PC-3 (cell line): ENCODE measurements at places on chromosomes 12 and 14. TPM values are rescaled to one million over a fixed set of nuclear protein-coding genes. Genes with fewer than 3 reads are reported as not detected.
A peak's percentile ranks its signal among the peaks of the same experiment; 100 is the strongest.

GRCh38 chr14:99670361-99671234 lies 13.5 kb upstream of the CYP46A1 start:
- no peak overlapping the region for H3K27ac ChIP-seq
- no peak overlapping the region for H3K4me3 ChIP-seq
- no peaks in the 10 kb centered on the region for H3K36me3 ChIP-seq
- DNase-seq = no peak

DNA sequence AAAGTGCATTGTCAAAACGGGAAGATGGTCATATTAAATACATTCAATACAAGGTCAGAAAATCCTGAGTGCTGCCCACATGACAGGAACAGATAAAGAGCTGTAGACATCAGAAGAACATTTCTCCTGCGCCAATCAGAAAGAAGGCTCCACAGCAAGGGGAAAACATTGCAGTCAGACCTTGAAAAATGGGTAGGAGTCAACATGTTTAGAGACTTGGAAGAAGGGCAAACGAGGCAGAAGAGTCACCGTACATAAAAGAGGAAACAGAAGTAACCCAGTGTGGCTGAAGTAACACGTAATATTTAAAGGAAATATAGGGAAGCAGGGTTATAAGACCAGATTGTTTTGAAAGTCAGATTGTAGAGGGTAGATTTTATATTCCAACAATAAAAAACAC lies 11.9 kb downstream of the SPPL3 start:
- H3K4me3 ChIP-seq = no peak overlapping the region
- H3K27ac ChIP-seq = no peak overlapping the region
- H3K27me3 ChIP-seq = no peaks in the 10 kb centered on the region
- peaks cover 5% of the 10 kb centered on the region; the same call in 1 of the 2 replicates for H3K36me3 ChIP-seq

DNA sequence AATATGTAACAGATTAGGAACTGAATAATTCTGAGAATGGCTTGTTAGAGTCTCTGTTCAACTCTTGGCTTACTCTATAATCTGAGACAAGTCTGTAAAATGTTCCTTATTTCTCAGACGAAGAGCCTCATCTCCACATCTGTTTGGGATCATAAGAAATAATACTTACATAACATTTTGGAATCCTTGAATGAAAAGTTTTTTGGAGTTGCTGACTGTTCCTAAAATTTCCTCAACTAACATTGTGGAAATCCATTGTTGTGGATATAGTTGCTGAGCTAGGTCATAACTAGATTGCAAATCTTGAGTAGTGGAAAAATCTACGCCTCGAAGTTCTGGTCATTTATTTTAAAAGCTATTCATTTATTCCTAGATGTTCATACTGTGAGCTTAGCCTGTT lies 402.9 kb downstream of the ZFP36L1 start:
- no peaks in the 10 kb centered on the region for H3K27me3 ChIP-seq
- H3K4me1 ChIP-seq = no peaks in the 10 kb centered on the region
- DNase-seq = no peak
- no peak overlapping the region for H3K4me3 ChIP-seq

DNA sequence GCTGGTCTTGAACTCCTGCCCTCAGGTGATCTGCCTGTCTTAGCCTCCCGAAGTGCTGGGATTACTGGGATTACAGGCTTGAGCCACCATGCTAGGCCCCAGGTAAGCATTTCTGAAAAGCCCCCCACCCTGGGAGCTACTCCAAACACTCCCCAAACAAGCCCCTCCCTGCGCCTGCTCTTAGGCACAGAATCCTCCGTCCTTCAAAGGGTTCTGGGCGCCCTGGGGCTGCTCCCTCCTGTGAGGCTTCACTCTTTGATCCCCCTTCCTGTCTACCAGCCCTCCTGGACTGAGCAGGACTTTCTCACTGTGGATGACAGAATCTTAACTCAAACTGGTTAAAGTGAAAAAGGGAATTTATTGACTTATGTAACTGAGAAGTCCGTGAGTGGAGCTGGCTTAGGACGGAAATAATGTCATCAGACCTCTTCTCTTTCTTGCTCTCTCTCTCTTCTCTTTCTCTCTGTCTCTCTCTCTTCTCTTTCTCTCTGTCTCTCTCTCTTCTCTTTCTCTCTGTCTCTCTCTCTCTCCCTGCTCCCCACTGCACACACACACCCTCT lies 66.9 kb upstream of the CLMN start:
- DNase-seq = no peak
- H3K4me1 ChIP-seq = peaks cover 6% of the 10 kb centered on the region
- H3K27ac ChIP-seq = no peak overlapping the region
- H3K36me3 ChIP-seq = no peaks in the 10 kb centered on the region
- H3K27me3 ChIP-seq = no peaks in the 10 kb centered on the region
- no peak overlapping the region for H3K4me3 ChIP-seq

DNA sequence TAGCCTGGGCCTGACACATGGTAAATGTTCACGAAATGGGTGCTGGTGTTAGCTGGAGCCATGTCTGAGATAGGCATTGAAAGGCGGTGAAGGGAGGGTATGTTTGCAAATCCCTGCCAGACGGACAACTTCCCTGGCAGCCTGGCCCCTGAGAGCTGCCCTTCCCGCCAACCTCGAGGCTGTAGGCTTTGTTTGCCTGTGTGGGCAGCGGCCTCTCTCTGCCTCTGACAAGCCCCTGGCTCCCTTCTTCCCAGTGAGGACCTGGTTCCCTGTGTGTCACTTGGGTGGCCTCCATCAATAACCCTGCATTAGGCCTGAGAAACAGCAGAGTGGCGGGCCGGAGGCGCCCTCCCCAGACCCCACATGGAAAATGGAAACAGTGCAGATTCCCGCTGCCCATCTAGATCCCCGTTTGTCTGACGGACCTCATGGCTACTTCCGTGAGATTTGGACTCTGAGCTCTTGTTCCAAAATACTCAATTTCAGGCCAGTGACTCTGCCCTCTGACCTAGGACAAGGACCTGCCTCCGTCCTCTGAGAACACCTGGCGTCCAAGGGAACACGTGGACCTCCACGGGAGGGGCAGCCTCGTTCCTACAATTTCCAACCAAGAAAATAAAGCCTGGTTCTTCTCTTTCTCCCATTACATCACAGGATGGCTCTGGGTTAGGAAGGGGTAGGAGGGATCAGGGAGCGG lies 325.5 kb downstream of the DPF3 start:
- no peak for DNase-seq
- no peak overlapping the region for H3K4me3 ChIP-seq
- no peaks in the 10 kb centered on the region for H3K27me3 ChIP-seq

GRCh38 chr14:53929871-53930715 lies 26.5 kb downstream of the BMP4 start:
- H3K27ac ChIP-seq = no peak overlapping the region
- no peak overlapping the region for H3K4me3 ChIP-seq
- peak; percentile 68 for DNase-seq
- no peaks in the 10 kb centered on the region for H3K27me3 ChIP-seq

DNA sequence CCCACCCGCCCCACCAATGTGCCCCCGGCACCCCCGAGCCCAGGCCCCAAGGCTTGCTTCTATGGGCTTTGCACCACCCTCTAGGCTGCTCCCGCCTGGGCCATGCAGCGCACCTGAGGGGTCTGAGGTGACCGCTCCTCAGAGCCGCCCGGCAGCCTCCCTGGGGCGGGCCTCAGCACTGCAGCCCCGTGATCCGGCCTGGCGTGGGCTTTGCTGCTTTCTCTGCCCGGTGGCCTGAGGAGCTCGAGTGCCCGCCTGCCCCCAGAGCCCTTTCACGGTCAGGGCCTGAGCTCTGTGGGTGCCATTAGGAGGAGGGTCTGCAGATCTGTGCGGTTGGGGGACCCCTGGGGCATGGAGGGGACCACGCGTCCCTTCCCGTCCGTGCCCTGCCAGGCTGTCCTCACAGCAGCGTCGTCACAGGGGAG lies 6.2 kb downstream of the MTA1 start:
- H3K36me3 ChIP-seq = no peaks in the 10 kb centered on the region
- DNase-seq = no peak
- H3K27ac ChIP-seq = no peak overlapping the region
- H3K4me3 ChIP-seq = no peak overlapping the region
- no peaks in the 10 kb centered on the region for H3K27me3 ChIP-seq

GRCh38 chr12:43357141-43357540 lies 194.9 kb downstream of the ADAMTS20 start:
- no peaks in the 10 kb centered on the region for H3K27me3 ChIP-seq
- no peak overlapping the region for H3K4me3 ChIP-seq
- H3K36me3 ChIP-seq = no peaks in the 10 kb centered on the region
- H3K4me1 ChIP-seq = no peaks in the 10 kb centered on the region
- no peak for DNase-seq

- H3K36me3 ChIP-seq = no peaks in the 10 kb centered on the region
- H3K27ac ChIP-seq = peak overlapping the region; percentile 79
- peaks cover 27% of the 10 kb centered on the region for H3K4me1 ChIP-seq
- peak overlapping the region; percentile 6; the same call in 1 of the 2 replicates for H3K4me3 ChIP-seq
These were observed 41.8 kb downstream of the R3HDM2 start for GRCh38 chr12:57389033-57389432.

GRCh38 chr12:119869720-119870119 lies 7.4 kb downstream of the CIT start:
- no peaks in the 10 kb centered on the region for H3K27me3 ChIP-seq
- H3K4me1 ChIP-seq = peaks cover 13% of the 10 kb centered on the region
- peaks cover 55% of the 10 kb centered on the region; the same call in 1 of the 2 replicates for H3K36me3 ChIP-seq
- peak overlapping the region; percentile 72 for H3K27ac ChIP-seq
- H3K4me3 ChIP-seq = no peak overlapping the region

GRCh38 chr12:111034083-111034885 lies 113.9 kb upstream of the MYL2 start:
- H3K36me3 ChIP-seq = no peaks in the 10 kb centered on the region
- H3K27me3 ChIP-seq = peaks cover 93% of the 10 kb centered on the region
- H3K27ac ChIP-seq = no peak within 1 kb of the TSS

DNA sequence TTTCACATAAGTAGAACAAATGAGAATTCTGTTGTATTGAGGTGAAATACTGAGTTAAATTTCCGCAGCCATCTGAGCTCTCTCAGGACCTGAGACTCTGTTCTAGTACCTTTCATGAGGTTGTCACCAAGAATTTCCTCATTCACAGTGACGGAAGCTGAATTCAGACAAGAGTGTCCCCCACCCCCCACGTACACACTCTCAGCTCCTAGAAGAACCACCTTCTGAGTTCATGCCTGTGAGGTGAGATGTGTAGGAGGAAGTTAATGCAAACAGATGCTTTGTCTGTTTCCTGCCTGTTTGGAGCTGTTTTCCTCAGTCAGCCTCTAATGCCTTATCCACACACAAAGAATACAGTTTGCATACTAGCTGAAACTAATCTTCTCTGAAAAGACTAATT lies 18.2 kb downstream of the BICDL1 start:
- H3K27me3 ChIP-seq = no peaks in the 10 kb centered on the region
- no peak overlapping the region for H3K4me3 ChIP-seq
- H3K27ac ChIP-seq = no peak overlapping the region
- DNase-seq = no peak

DNA sequence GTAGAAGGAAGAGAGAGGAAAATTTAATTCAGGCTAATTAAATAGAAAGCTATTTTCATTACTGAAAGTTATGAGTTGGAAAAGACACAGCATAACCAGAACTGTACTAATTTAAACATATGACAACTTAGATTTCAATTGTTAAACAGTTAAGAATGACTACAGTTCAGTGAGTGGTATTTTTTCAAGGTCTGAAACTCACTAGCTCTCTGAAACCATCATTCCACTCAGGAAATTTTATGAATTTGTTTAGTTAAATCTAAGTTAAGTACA lies 62.4 kb downstream of the EPS8 start:
- no peak overlapping the region for H3K4me3 ChIP-seq
- no peaks in the 10 kb centered on the region; the same call in 1 of the 2 replicates for H3K36me3 ChIP-seq
- no peak overlapping the region for H3K27ac ChIP-seq

DNA sequence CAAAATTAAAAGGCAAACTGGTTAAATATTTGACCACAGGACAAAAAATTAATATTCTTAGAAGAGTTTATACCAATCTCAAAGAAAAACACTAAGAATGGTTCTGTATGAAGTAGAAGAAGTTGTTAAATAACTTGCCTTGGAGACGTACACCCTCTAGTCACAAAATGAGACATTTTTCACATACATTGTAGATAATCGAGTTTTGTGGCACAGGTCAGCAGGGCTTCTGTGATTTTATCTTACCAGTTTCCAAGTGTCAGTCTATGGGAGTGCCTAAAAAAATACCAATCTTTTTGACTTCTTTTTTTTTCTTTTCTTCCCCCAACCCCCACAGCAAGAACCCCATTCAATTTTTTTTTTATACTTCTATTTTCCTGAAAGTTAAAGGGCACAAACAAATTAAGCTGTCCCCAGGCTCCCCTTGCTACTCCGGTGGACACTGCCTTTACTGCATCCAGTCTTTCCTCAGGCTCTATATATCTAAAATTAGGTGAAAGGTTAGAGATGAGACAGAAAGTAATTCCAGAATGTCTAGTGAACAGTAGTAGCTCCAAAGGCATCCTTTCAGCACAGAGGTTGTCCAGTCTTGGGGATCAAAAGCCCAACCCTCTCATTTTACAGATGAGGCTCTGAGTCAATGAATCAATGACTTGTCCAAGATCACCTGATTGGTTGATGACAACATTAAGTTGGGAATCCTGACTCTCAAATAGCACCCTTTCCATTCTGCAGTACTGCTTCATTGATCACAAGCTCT lies 6.2 kb downstream of the LIMA1 start:
- H3K4me3 ChIP-seq = no peak overlapping the region
- no peak overlapping the region for H3K27ac ChIP-seq
- peaks cover 46% of the 10 kb centered on the region for H3K4me1 ChIP-seq
- DNase-seq = peak; percentile 24

GRCh38 chr12:110047297-110047940 lies 903 bp downstream of the C12orf76 start:
- no peak overlapping the region for H3K27ac ChIP-seq
- no peaks in the 10 kb centered on the region for H3K27me3 ChIP-seq
- H3K4me3 ChIP-seq = peak overlapping the region; percentile 87
- DNase-seq = no peak

DNA sequence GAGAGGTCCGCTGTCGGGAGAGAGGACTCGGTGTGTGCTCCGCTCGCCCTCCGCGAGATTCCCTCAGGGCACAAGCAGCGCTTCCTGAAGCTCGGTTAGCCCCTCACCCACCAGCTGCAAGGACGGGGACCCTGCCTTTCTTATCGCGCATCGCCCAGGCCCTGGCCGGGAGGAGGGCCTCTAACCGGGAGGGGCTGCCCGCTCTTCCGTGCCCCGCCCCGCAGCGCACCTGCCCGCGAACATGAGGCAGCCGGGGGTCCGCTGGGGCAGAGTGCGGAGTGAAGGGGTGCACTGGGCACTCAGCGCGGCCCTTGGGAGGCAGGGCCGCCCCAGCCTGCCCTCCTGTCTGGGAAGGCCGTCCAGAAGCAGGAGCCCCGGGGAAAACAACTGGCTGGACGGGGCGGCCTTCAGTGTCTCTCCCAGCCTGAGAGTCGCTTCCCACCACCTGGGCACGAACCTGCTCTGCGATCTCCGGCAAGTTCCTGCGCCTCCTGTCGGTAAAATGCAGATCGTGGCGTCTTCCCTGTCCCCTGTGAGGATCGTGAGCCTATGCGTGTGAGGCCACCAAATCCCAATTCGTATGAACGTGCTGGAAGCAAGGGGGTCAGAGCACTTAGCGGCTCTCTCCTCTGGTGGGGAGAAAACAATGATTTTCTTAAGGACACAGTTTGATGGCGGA lies 28.0 kb upstream of the ADIPOR2 start:
- DNase-seq = no peak
- no peak overlapping the region for H3K27ac ChIP-seq
- no peaks in the 10 kb centered on the region for H3K27me3 ChIP-seq
- no peak overlapping the region for H3K4me3 ChIP-seq
- no peaks in the 10 kb centered on the region for H3K36me3 ChIP-seq

Gene EXOC3L4
- 1.4 and 2.0 TPM in 2 replicates for total RNA-seq

Gene ATXN3
- 20.4 and 49.3 TPM in 2 replicates for total RNA-seq

Gene OAS2
- total RNA-seq = 5.8 and 10.5 TPM in 2 replicates

Gene LALBA
- total RNA-seq = not detected in 2 replicates

Gene FSCB
- total RNA-seq = 0.12 and 0.15 TPM in 2 replicates

Gene CTSG
- not detected in 2 replicates for total RNA-seq

Gene CD163L1
- total RNA-seq = 0.35 and 0.66 TPM in 2 replicates

Gene GZMH
- not detected in 2 replicates for total RNA-seq

Gene LMNTD1
- not detected in 2 replicates for total RNA-seq

Gene PTPN6
- total RNA-seq = 22.5 and 28.4 TPM in 2 replicates

Gene AQP6
- total RNA-seq = not detected in 2 replicates
